ENCODE measurements at places on chromosomes 5 and 9.

DNA sequence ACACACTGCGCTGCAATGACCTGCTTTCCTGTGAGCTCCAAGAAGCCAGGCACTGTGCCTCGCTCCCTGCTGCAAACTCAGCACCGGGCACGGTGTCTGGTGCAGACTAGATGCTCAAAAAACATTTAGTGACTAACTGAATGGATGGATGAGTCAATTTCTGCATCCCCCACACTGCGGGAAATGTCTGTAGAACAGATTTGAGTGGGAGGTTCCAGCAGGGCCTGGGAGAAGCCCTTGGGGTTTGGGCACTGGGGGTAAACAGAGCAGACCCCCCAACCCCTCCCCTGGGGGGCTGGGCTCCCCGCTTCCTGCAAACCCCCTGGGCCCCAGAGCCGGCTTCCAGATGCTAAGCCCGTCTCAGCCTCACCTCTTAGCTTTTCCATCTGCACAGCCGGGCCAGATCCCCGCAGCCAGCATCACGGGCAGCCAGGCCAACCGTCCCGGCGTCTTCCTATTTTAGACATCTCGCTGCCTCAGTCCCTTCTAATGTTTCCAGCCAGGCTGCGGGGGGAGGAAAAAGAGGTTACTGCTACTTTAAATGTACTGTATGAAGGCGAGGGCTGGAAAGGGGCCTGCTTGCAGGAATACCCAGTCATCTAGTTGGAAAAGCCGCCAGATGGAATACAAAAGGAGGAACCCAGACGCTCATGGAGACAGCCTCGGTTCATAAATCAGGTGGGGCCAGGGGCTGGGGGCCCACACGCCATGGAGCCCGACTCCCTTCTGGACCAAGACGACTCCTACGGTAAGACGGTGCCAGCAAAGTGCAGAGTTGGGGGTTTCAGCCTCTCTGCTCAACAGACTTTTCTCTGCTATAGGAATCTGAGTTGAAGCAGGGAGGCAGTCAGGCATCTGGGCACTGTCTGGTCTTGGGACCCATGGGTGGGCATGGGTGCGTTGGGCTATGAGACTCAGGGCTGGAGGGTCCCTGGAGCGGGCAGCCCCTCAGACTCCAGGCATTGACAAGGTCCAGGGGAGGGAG lies 67.1 kb upstream of the GGTA1 start:
- DNase-seq, result no peak

DNA sequence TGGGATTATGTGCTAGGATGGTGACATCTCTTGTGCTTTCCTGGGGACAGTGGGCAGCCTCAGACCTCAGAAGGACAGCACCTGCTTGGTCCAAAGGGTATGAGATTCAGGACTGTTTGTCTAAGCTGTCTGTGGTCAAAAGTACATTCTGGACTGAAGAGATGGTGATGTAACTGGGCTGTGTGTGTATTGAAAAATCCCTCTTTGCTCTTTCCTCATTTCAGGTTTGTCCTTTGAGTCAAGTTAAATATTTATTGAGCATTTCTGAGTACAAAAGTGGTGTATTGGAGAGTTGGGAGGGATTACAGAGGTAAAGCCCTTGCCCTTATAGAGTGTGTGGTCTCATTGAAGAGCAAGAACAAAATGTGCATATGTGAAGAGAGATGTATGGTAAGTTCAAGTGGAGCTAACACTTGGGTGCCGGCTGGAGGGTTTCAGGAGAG lies 46.7 kb downstream of the RCL1 start:
- DNase-seq, result no peak

DNA sequence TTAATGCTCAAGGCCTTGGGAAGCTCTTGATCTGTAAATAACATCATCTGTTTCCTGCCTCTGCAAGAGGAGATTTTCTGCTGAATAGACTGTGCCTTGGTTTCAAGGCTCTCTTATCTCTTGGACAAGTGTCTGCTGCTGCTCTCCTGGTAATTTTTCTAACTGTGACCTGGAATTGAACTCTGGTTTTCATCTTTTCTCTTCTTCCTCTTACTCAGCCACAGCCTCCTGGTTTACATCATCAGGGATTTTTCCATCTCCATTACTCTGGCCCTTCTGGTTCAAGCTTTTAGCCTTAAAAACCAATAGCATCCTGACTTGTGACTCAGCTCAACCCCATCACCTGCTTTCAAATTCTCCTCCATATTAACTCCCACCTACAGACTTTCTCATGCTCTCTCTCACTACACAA lies 49.6 kb upstream of the ITGA1 start:
- DNase-seq, result no peak

DNA sequence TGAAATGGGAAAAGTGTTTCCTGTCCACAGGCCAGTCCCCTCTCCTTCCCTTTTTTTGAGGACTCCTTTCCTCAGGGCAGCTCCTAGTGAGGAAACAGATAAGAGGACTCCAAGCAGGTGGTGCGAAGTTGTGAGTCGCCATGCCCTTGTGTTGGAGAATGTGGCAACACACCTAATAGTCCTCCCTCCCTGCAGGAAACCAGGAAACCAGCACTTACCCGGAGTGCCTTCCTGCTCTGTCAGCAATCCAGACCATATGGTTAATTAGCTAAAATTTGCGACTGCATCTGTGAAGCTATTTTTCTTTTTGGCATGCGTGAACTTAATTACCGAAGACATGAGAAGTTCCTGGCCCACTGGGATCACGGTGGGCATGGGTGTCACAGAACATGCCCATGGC lies 69.9 kb downstream of the TRIM32 start:
- DNase-seq, result no peak

DNA sequence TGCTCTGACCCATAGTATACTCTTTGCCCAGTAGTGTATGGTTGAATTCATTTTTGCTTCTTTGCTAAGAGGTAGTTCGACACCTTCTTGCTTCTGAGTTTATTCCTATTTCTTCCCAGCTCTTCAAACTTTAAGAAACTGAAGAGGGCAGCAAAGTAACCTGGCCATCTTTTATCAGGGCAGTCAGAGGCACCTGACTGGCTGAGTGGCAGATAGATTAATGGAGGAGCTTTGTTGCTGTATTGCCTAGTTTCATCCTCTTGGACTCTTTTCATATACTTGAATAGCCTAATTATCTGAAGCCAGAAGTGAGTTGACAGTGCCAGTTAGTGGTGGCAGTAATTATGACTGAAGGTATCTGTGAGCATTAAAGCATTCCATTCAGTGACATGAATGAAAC lies 82.5 kb downstream of the UHRF2 start:
- DNase-seq, result no peak

DNA sequence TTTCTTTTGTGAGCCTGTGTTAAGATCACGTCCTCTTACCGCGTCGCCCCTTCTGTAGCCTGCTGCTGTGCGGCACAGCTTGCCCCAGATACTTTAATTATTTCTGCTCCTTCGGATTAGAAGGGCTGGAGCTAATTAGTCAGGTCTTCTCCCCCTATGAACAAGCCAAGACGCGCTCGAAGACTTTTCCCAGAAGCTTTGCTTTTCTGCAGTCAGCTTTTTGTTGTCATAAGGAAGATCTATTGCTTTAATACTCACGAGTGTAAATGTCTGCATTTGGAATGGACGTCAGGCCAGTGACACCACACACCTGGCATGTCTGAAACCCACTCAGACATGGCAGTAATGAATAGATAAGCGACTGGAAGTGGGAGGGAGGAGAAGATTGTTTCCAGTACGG lies 37.0 kb downstream of the PRUNE2 start:
- peak; percentile 84 for DNase-seq

DNA sequence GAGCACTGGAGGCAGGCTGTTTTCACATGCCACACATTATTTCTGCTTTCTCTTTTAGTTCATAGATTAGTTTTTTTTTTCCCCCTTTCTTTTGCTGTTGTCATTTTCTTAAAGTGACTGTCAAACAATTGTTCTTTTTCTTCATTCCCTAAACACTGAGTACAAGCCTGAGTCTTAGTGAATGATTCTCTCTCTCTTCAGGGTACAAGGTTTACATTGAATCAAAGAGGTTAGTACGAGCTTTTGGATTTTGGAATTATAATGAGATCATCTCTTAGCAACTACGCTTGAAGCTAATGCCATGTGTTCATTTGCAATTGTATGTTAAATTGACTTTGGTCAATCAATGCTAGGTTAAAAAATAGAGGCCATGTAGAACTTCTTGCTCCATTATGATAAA lies 125.1 kb downstream of the CMYA5 start:
- DNase-seq, result no peak

DNA sequence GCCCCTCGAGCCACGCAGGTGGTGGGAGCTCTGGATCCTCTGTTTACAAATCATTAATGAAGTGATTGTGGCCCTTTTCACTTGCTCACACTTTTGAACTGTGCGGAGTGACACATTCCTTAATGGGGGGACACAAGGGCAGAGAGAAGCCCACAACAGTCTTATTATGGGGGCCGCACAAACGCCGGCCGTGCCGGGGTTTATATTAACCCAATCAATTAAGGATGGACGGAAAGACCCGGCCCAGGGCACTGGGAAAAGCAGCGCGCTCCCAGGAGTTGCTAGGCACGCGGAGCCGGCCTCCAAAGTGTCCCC lies 634.8 kb downstream of the IRX1 start:
- DNase-seq, result peak; percentile 9

- DNase-seq, result no peak
Observed at GRCh38 chr5:143431789-143432188, 28.3 kb upstream of the NR3C1 start.

DNA sequence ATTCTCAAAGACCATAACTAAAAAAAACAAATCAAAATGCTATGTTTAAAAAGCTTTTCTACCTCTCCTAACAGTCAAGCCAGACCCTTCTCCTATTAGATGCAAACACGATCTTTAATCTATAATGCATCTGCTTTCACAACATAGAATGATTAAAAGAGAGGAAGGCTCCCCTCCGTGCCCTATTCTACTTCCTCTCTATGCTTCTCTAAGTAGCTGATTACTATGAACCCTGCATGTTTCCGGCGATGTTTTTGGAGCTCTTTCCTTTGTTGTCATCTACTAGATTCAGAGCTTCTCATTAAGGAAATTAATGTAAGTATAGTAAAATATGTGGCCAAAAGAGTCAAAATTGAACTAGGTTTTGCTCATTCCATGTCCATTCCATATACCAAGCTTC lies 29.2 kb upstream of the CEP120 start:
- no peak for DNase-seq

- peak; percentile 74 for DNase-seq
Observed at GRCh38 chr9:4297151-4297785, 2.6 kb downstream of the GLIS3 start.

DNA sequence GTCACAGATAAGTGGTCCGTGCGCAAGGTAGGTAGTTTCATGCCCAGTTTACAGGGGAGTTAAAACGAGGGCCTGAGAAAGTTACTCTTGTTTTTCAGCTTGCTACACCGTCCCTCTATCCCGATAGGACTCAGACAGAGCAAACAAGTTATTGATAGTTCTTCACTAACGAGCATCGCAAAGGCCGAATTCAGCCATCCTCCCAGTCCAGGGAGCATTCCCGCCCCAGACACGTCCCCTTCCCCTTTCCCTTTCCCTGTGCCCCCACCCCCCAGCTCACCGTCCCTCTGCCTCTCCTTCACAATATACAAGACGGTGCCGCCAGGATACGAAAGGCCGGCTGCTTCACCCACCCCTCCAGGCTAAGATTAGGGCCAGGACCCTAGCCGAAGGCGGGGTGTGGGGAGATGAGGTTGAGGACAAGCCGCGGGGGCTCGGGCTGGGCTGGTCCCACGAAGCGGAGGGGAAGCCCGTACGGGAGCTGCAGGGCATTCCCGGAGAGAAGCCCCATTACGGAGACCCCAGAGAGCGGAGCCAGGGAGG lies 599 bp downstream of the KIAA1191 start:
- DNase-seq, result no peak

DNA sequence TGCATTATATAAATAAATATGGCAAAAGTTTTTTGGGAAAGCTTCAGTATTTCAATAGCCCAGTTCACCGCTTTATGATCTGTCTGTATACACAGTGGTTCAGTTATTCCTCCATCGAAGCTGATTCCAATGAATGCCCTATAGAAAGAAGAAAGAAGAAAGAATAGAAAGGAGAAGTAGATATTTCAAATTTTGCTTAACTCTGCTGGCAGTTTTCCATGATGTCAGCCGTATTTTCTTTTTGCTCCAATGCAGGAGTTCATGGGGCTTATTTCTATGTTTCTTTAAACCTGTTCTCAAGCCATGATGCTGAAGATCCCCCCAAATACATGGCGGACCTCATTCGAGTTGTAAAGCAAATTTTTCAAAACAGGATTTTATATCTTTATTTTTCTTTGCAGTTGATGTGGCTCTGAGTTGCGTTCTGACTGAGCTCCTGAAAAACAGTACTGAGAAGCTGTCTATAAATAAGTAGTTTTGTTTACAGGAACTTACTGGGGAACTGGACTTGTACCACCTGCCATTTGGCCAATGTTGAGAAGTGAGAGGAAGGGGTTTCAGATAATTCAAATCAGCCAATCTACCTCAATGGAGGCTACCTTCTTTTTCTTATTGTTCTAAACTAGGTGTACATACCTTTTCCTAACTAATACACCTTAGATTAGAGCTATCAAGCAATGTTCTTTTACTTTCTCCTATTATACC lies 418.5 kb upstream of the MEF2C start:
- no peak for DNase-seq

GRCh38 chr9:34547960-34548611 lies 25.3 kb upstream of the ENHO start:
- DNase-seq, result peak; percentile 88

GRCh38 chr5:7714697-7715096 lies 136.2 kb downstream of the CFAP90 start:
- DNase-seq, result no peak

DNA sequence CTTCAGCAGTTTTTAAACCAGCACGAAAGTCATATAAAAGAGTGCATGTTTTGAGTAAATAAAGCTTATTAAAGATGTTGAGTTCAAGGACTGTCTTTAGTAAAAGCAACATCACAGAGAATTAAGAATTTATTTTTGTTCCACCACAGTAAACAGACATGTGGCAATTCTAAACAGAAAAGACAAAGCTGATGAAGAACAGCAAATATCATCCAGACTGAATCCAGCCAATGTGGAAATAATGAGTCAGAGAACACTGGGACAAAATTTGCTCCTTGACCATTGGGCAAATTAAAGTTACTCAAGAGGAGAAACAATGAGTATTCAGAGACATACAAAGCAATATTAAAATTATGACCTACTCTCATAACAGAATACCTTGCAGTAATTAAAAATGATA lies 28.8 kb downstream of the OR2K2 start:
- no peak for DNase-seq

- no peak for DNase-seq
Observed at GRCh38 chr5:110853267-110853666, 114.5 kb downstream of the SLC25A46 start.

- no peak for DNase-seq
Observed at GRCh38 chr9:119339056-119339455, 30.2 kb downstream of the BRINP1 start.

GRCh38 chr5:42612750-42613366 lies 143.8 kb upstream of the CCDC152 start:
- DNase-seq, result no peak

- DNase-seq, result no peak
Observed at GRCh38 chr9:134630861-134631260, 10.7 kb upstream of the COL5A1 start.

DNA sequence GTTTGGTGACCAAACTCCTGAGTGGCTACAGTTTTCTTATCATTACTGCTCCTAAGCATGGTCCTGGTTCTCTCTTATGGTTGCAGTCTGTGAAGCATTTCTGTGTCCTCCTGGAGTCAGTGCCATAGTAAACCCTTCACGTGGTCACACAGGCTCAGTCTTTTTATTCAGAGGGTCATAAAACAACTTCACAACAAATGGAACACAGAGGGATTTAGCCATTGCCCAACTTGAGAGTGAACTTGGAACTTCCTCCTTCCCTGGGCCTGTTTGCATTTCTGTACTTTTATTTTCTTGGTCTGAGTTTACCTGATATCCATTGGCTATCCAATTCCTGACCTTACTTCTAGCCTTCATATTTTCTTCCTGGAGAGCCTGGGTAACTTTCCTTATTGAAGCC lies 144.9 kb downstream of the CCDC192 start:
- DNase-seq, result no peak

- DNase-seq, result no peak
Observed at GRCh38 chr9:70811638-70812037, 309.8 kb downstream of the TRPM3 start.

Measured in neural progenitor cell (in vitro differentiated cells).